ENCODE measurements at places on chromosomes 7 and 10.
A peak's percentile ranks its signal among the peaks of the same experiment; 100 is the strongest.

DNA sequence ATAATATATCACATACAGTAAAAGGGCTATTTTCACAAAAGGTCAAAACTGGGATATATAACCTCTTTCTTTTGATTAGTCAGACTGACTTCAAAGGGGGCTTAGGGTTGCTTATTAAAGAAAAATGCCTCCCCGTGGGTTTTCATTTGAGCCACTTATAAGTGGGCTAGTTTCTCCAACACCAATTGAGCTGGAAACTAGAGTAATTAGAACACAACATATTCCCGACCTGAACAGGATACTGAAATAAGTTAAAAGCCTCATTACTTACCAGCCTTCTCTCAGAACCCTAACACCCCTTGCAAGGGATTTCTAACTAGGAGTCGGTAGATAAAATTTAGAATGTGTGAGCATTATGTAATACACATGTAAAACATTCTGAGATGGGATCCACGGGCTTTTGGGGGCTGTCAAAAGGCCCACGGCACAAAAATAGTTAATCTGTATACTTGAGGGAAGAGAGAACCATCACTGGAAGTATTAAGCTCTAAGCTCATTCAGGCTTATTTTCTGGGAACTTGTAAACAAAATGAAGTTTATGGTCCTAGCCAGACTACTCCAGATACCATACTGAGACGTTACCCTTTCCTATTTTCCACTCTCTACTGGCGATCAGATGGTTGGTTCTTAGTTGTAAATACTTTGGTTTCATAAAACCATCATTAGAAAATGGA is 29.3 kb upstream of the KMT2E start:
- no peak for DNase-seq

GRCh38 chr7:128135159-128135514 is 103.9 kb upstream of the LRRC4 start:
- no peak for DNase-seq

- no peak for DNase-seq
Observed at GRCh38 chr7:11810043-11810625, 21.9 kb downstream of the THSD7A start.

DNA sequence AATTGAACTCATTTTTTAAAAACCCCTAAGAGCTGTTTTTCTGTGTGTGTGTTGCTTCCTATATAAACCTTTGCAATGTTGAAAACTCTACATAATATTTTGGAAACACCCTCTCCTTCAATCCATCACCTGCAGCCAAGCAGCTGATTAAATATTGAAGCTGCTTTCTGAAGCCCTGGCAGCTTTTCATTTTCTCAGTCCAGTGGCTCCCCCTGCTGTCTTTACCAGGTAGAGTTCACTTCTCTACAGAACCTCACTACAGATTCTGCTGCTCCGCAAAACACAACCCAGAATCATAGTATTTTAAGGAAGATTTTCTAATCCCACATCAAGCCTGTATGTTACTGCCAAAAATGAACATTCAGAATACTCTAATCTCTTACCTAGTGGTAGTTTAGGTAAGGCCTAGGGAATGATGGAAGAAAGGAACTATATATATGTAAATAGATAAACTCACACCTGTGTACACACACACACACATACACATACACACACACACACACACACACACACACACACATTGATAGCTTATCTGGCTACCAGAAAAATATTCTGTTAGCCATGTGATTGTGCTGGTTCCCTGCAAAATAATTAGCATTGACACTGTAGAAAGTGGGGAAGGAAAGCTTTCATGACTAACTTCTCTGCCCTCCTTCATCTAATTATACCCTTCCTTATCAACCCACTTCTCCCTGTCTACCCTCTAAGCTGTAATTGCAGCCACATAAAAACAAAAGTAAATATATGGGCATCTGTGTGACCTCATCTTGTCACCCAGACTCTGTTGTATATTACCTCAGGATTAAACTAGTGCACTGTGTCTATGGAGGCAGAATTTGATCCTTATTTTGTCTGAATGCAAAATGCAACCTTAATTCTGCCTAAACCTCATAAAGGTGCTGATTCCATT is 229.5 kb upstream of the FZD1 start:
- peak; percentile 69 for DNase-seq

DNA sequence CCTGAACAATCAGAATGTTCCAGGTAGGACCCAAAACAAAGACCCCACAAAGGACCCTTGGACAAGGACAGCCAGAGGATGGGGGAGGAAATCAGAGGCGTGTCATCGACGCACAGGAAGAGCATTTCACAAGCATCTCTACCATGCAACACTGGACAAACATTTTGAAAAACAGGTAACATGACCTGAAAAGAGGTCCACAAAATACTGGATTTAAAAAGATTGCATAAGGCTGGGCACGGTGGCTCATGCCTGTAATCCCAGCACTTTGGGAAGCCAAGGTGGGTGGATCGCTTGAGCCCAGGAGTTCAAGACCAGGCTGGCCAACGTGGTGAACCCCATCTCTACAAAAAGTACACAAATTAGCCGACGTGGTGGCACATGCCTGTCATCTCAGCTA is 60.5 kb upstream of the RNF32 start:
- DNase-seq, result no peak

- DNase-seq, result no peak
Observed at GRCh38 chr7:155811560-155811894, 736 bp downstream of the SHH start.

DNA sequence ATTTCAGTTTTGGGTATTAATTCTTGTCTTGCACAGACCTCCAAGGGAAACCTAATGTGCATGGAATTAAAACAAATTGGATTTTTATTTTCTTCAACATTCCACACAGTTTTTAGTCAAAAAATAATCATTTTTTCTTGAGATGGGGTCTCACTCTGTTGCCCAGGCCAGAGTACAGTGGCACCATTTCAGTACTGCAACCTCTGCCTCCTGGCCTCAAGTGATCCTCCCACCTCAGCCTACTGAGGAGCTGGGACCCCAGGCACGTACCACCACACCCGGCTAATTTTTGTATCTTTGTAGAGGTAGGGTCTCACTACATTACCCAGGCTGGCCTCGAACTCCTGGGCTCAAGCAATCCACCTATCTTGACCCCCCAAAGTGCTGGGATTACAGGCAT is 4.9 kb downstream of the BAIAP2L1 start:
- DNase-seq, result no peak

- no peak for DNase-seq
Observed at GRCh38 chr7:47664650-47665195, 82.8 kb upstream of the TNS3 start.

DNA sequence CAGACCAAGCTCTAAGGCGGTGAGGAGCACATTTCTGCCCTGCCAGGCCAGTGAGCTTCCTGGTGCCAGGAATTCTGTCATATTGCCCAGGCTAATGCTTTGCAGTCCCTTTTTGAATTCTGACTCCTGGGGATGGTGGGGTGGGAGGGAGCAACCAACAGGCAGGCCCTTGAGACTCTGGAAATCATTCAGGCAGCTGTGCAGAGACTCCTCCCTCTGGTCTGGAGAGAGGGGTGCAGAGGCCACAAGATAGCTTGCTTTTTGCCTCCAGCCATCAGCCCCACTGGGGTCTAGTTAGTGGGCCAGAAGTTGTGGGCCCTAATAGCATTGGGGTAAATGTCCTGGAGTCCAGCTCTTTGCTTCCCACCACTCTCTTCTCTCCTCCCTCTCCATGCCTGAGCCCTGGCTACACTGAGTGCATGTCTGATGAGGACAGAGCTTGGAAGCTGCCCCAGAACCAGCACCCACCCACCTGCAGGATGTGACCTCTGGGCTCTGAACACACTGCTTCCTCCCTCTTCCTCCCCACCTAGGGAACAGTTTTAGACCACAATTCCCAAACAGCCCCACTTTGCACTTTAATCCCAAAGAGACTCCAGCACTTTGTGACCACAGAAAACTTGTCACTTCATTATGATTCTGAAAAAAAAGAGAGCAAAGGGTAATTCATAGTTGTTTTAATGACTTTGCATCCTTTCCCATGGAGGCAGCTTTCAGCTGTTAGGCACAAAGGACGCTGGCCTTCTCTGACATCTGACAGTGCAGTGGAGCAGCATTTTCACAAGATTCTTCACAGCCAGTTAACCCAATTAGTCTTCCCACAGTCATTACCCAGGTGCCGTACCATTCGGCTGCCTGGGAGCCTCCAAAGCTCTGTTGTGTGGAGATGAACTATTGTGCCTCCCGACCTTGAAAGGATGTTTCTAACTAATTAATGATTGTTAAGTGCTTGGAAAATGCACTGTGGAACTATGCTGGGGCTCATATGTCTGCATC is 262.5 kb downstream of the TRIL start:
- peak; percentile 82 for DNase-seq

GRCh38 chr10:30007406-30007805 is 52.0 kb downstream of the JCAD start:
- no peak for DNase-seq

DNA sequence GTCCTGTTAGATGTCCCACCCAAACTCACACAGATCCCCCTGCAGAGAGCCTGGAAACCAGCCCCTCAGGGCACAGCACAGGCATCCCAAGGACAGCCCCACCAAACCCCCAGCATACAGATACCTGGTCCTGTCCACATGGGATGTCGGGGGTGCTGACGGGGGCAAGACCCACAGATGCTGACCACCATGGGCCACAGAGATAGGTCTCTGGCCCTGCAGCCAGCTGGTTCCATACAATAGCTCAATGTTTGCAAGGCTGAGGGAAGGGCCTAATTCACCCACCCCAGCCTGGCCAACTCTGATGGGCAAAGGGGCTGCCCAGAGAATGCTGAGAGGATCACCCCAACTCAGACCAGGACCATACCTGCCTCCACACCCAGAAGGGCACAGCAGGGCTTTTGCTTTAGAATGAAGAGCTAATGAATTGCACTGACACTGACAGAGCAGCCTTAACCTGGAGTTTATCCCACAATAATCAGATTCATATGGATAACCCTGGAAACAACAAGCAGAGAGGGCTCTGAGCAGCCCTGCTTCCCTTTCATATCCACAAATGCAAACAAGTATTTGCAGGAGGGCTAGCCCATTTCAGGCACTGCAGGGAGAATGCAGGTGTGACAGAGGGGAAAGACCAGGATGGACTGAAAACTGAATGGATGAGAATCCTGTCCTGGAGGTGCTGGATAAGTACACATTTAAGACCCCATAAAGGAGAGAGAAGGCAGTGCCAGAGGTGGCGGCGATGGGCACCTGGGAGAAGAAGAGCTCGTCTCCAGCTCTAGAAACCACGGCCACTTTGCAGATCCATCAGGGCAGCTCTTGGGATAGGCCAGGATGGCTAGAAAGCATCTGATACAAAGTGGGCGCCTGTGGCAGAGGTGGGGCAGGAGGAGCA is 126.7 kb downstream of the TNS3 start:
- DNase-seq, result no peak

DNA sequence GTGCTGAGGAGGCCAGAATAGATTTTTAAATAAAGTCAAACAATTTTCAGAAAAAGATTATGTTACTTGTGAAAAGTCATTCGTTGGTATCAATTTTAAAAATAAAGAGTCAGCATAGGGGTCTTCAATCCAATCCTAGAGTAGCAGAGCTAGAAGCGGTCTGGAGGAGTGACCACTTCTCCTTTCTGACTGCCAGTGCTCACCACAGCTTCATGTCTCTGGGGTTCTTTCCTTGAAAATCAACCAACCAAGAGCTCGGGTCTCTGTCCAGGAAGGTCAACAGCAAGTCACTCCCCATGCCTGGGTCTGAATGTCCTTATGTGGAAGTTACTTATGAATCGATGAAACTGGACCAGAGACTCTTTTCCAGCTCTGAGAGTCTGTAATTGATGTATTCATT is 14.3 kb downstream of the PTPRN2 start:
- no peak for DNase-seq

- no peak for DNase-seq
Observed at GRCh38 chr7:112495810-112496462, 15.1 kb downstream of the LSMEM1 start.

- DNase-seq, result no peak
Observed at GRCh38 chr10:113554214-113554613, 1.4 kb downstream of the HABP2 start.

DNA sequence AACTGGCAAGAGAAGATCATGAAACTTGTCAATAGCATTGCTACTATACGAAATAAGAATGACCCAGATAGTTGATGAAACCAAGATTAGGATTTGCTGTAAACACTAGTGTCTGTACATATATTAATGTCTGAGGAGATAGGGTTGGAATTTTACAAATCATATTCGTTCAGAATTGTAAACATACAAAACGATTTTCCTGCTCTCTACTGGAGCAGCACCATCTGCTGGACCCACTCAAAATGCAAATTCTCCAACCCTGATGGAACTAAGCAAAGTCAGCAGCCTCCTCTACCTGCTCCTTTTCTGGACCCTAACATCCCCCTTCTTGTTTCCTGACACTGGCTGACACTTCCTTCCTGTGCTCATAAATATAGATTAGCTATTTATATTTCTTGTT is 29.4 kb upstream of the SGMS1 start:
- no peak for DNase-seq

DNA sequence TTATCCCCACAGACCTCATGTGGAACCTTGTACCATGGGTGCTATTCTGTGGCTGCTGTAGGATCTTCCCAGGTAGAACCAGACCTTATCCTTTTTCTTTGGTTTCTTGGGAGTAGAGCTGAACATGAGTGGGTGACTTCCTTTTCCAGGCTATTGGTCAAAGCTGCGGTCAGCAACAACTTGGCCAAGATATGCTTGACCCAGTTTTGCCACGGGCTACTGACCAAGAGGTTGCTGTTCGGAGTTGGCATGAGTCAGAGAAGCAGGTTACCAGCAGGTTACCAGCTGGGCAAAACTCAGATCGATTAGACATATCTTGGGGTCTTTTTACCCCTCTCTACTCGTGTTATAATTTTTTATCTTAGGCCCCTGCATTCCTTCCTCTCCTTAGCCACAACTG is 36.7 kb upstream of the HDAC9 start:
- DNase-seq, result no peak

- no peak for DNase-seq
Observed at GRCh38 chr7:45704683-45705016, 130.5 kb downstream of the ADCY1 start.

DNA sequence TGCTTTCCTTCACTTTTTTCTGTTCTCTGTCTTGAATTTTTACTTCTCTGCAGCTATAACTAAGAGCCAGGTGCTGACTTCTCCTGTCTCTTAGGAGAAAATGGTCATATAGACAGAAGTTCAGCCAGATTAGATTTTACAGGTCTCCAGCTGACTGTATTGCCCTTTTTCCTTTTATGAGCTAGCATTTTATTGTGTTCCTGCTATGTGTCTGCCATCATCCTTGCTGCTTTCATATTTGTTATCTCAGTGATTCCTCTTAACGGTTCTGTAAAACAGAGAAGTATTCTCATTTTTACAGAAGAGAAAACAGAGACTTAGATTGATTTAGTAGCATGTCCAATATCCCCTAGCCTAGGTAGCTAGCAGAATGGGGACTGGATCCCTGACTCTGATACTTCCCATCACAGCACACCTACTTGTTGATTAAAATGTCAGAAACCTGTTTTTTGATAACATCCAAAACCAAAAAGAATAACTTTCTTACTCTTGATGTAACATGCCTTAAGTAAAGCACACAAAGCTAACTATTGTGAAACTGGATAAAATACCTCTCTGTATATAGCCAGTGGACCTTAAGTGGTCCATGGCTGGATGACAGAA is 5.2 kb downstream of the KAT6B start:
- DNase-seq, result no peak

GRCh38 chr10:43939389-43939938 is 290.8 kb upstream of the ZNF32 start:
- peak; percentile 3 for DNase-seq

GRCh38 chr7:81688622-81689411 is 81.0 kb downstream of the HGF start:
- DNase-seq, result no peak
